MG63 (cell line): ENCODE measurements at places on chromosomes 12 and 14. TPM values are rescaled to one million over a fixed set of nuclear protein-coding genes. Genes with fewer than 3 reads are reported as not detected.

The GDF3 gene
- total RNA-seq = not detected in 2 replicates

The ESR2 gene
- total RNA-seq = not detected in 2 replicates

DNA sequence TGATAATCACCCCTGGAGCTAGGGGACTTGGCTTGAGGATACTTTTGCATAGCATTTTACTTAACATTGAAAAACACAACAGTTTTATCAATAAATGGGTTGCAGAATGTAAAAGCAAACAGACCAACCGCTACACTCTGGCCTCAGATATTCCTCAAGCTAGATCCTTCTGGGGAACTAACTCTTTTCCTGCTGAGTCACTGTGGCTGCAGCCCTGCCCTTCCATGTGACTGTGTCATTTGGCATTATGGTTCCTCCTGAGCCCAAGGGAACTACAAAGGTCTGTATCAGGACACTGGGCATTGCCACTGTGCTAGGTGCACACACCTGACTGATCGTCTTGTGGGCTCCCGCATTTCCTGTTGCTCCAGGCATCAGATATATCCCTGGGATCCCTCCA, 56.6 kb downstream of the TTC9 start:
- DNase-seq = peak; percentile 29

DNA sequence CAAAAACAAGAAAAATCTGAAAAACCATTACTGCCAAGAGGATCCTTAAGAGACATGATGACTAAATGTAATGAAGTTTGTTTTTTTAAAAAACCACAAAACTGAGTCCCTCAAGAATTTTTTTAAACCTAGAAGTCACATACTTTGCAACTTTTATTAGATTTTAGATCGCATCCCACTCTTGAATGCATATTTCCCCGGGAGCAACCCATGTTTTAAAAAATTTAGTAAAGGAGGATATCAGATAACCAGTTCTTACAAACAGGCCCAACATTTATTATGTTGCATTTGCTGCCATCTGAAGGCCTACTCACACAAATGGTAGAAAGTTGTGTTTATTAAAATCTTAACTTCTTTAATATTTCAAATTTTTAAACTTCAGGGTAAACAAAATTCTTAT, 44.3 kb upstream of the CCT2 start:
- DNase-seq = no peak

DNA sequence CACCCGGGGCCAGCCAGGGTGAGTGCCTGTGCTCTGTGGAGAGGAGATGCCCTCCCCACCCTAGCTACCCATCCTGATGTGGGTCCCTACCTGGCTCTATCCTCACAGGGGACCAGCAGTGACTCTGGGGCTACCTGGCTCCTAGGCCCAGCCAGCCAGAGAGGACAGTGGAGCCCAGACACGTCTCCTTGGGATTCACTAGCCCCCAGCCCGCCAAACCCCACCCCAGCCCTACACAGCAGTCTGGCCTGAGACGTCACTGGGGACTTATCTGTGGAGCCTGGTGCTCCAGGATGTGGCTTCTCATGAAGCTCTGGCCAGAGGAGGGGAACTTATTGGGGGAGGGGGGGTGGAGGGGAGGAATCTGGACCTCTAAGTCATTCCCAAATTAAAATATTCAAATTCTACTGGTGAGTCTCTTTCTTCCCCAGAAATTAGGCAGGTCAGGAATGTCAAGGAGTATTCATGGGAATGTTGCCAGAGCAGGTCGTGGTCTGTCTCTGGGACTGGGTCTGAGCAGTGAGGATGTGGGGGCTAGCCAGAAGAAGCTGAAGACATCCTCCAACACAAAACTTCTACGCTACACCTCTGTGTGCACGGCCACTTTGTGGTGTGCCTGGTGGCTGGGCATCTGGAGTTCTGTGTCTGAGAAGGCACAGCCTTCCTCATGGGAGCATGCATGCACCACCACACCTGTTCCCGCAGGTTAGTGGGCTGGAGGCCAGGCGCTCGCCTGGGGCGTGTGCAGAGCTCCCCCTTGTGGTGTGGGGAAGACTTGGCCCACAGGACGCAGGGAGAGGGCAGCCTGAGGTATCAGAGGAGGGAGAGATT, 2.7 kb downstream of the CMTM5 start:
- peak; percentile 15 for DNase-seq
